ENCODE measurements at places on chromosomes 7 and 10.

- no peak for DNase-seq
Measured at GRCh38 chr10:78215645-78216044, 182.0 kb downstream of the RPS24 start.

DNA sequence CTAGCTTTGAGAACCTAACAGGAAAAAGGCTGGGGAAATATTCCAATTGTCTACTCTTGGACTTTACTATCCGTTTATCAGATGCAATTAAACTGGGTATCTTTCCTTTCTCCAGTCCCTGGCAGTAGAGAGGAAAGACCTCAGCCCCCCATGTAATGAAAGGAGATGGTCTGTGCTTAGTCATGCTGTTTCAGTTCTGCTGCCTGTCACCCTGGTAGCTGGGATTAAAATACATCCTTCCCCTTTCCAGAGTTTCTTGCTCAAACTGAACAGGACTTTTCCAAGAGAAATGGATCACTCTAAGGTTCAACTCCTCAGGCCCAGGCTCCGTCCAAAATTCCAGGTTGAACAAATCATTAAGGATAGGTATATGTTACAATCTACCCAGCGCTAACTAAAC is 202.9 kb downstream of the PTEN start:
- no peak for DNase-seq

DNA sequence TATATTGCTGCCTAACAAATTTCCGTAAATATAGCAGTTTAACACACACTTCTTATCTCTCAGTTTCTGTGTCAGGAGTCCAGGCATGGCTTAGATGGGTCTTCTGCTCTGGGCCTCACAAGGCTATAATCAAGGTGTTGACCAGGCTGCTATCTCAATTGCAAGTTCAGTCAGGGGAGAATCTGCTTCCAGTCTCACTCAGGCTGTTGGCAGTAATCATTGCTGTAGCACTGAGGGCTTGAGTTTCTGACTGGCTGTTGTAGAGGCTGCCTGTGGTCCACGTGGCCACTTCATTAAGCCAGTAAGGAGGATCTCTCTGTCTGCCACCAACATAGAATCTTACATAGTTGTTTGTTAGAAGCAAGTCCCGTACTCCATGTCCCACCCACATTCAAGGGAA is 138.4 kb downstream of the ST7 start:
- DNase-seq: peak; percentile 50

- no peak for DNase-seq
Measured at GRCh38 chr10:34567659-34568253, 247.3 kb downstream of the PARD3 start.

DNA sequence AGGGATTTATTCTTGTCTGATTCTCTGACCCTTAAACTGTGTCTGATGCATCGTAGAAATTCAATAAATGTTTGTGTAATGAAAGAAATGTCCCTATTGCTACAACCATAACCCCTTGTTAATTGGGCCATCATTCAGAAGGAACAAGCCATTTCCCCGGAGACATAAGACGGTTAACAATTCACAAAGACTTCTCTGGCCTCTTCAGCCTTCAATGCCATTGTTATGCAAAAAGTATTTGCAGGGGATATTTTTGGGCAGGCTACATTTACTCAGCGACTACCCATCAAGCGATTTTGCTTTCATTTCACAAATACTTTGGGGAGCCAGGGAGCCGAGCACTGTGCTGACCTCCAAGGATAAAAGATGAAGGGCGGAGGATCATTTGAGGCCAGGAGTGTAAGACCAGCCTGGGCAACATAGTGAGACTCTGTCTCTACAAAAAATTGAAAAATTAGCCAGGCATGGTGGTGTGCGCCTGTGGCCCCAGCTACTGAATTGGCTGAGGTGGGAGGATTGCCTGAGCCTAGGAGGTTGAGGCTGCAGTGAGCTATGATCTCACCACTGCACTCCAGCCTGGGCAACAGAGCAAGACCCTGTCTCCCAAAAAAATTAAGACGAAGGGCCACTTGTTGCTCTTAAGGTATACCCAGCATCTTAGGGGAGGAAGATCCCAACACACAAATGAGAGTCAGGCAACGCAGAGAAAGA is 20.0 kb upstream of the SDK1 start:
- DNase-seq: no peak

GRCh38 chr7:151494298-151495284 is 25.1 kb downstream of the RHEB start:
- DNase-seq: no peak

DNA sequence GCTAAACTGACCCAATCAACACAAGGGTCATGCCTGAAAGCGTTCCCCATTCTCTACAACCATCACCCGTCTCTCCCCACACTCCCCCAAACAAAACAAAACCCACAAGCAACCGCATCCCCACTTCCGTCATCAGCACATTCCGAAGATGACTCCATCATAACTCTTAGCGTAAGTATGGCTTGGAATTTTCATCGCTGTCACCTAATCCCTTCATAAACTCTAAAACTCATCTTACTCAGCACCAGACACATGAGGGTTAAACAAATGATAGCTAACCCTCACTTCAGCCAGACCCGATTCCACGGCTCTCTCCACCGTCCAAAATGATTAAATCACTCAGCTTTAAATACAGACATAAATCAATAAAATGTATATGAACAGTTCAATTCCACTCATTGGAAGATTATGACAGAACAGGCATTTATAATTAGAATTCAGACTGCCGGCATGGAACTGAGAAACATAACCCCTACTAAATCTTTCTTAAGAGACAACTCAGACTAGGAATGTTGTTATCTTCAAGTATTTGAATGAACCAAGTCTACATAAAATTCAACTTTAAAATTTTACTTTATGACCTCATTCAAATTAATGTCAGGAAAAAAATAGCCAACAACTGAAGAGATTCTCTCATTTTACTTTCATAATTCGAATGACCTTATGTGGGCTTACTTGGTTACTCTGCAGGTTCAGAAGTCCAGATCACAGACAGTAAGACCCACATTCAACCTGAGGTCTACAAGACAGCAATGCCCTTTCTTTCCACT is 215.9 kb downstream of the PARD3 start:
- DNase-seq: no peak

GRCh38 chr7:87448388-87448787 is 27.1 kb downstream of the ABCB4 start:
- no peak for DNase-seq

DNA sequence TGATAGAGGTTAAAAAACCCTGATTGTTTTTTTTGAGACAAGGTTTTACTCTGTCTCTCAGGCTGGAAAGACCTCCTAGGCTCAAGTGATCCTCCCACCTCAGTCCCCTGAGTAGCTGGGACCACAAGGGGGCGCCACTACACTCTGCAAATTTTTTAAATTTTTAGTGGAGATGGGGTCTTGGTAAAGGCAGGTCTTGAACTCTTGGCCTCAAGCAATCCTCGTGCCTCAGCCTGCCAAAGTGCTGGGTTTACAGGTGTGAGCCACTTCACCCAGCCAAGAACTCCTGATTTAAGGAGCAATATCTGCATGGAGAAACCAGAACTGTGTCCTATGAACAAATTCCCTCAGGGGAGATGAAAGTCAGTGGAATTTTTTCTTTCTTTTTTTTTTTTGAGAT is 7.3 kb upstream of the KLHDC10 start:
- DNase-seq: peak; percentile 77

GRCh38 chr7:132080967-132081668 is 495.2 kb downstream of the PLXNA4 start:
- DNase-seq: no peak

- no peak for DNase-seq
Measured at GRCh38 chr10:90652519-90652918, 205.3 kb downstream of the HTR7 start.

GRCh38 chr10:88442716-88443115 is 140.4 kb downstream of the RNLS start:
- no peak for DNase-seq
